Stimulated activated CD4-positive, alpha-beta T cell treated with anti-CD3 and anti-CD28 coated beads, Interleukin-4, amount 100 ng/mL, for 24 hours (primary cell): ENCODE measurements at places on chromosomes 11 and 22.

DNA sequence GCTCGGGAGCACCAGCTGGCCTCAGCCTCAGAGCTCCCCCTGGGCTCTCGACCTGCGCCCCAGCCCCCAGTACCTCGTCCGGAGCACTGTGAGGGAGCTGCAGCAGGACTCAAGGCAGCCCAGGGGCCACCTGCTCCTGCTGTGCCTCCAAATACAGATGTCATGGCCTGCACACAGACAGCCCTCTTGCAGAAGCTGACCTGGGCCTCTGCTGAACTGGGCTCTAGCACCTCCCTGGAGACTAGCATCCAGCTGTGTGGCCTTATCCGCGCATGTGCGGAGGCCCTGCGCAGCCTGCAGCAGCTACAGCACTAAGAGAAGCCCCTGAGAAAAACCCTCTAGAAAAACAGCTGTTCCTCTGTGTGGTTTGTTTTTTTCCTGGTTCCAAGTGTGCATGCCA is 918 bp upstream of the FAM89B start:
- no peak for DNase-seq

DNA sequence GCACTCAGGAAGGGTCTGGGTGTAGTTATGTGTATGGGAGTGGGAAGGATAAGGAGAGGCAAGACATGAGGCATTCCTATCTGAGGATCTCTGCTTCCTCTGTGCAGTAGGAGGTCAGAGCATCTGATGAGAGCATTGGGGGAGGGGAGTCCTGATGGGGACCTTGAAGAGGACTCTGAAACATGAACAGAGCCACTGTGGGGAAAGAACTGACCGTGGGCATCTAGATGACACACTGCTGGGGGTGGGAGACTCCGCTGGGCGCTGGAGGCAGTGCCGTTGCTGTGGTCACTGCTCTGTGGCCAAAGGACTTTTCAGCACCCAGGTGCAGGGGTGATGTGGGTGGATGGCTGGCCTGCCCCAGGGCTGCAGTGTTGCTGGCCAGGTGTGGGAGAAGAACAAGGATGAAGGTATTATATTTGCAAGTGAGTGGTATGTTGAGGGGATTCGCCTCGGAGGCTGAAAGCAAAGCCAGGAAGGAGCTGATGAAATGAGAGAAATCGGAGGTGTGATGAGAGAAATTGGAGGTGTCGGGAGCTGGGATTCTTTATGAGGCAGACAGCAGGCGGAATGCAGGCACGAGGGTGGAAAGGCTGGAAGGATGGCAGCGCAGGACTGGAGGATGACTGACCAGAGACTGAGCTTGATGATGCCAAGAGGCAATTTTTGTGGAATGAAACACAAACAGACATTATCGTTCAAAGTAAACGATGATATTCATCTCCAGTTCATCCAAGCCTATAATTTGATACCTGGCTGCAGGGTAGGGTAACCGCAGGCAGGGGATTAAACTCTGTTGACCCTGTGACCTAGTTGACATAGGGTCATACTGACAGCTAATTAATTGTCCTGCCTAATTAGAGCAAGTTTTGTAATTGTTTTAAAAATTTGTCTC is 19.4 kb upstream of the TMPRSS4 start:
- no peak for DNase-seq

GRCh38 chr22:29872989-29873388 is 10.0 kb upstream of the MTMR3 start:
- DNase-seq = no peak

DNA sequence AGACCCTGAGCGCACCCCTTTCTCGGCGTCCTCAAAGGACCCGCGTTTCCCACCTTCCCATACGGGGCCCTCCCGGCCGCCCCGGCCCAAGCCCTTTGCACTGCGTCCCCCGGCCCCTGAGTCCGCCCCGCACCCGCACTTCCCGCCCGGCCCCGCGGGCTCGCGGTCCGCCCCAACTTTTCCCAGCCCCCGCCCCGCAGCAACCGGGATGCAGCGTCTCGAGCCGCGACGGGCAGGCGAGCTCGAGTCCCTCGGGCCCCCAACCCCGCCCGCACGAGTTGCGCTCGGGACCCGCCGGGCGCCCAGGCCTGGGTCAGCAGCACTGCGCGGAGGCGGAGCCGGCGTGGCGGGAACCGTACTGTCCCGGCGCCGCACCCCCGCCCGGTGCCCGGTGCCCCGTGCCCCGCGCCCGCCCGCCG is 371 bp downstream of the SMCO4 start:
- no peak for DNase-seq

GRCh38 chr11:120714438-120714837 is 202.9 kb downstream of the GRIK4 start:
- DNase-seq = no peak

DNA sequence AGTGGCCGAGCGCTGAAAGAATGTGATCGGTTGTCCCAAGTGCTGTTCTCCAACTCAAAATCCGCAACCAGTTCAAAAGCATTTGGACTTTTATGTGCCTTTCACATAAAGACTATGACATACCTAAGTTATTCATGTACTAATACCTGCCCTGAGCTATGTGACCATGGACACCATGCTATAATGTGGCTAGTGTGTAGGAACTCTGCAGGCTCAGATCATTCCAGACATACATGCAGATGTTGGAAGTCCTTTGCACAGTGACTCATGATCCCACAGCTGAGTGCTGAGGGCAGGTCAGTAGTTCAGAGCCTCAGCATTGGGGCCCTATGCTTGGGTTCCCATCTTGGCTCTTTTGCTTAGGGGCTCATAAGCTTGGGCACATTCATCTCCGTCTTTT is 95.4 kb downstream of the IGLL1 start:
- DNase-seq = no peak

- DNase-seq = no peak
These were observed 14.6 kb downstream of the CABP7 start for GRCh38 chr22:29734406-29734805.

GRCh38 chr22:17920145-17920605 is 104.2 kb downstream of the MICAL3 start:
- DNase-seq = no peak

- peak; percentile 100 for DNase-seq
These were observed at the start of the genes ARHGAP1 and ZNF408 for GRCh38 chr11:46700241-46701077. Gene ARHGAP1, minus strand, starts transcription at chr11:46700619. Its CDS starts 4,512 bp downstream, at chr11:46696107. Gene ZNF408, plus strand, starts transcription at chr11:46701031. Its CDS starts 17 bp downstream, at chr11:46701048.

DNA sequence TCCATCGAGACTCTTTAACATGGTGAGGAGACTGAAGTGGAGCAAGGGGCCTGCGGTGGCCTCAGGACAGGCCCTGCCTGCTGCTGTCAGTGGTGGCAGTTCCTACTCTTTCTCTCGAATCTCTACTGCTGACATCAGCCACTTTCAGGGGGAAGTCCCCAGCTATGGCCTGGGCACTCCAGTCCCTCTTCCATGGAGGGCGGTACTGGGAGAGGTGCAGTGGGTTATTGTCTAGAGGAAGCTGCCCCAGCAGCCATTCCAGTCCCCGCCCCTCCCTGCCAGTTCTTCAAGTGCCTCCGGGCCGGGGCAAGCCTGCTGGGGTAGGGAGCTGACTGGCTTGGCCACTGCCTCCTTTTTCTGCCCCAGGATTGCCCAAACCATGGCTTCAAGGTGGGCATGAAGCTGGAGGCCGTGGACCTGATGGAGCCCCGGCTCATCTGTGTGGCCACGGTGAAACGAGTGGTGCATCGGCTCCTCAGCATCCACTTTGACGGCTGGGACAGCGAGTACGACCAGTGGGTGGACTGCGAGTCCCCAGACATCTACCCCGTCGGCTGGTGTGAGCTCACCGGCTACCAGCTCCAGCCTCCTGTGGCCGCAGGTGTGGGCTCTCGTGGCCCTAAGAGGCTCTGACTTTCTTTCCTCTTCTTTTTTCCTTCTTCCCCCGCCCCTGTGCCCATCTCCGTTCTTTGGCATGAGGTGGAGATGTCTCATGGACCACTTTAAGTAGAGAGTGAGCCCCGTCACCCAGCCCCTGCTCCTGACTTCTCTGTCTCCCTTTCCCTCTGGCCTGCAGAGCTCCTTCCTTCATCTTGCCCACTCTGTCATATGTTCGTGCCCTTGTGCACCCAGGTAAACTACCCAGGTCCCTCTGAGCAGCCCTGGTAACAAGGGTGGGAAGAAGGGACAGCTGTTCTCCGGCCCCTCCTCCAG is 13.7 kb downstream of the CHADL start:
- DNase-seq = no peak

- no peak for DNase-seq
These were observed 45.9 kb downstream of the ARHGAP32 start for GRCh38 chr11:129146191-129146590.

- DNase-seq = no peak
These were observed 29.2 kb downstream of the RNF169 start for GRCh38 chr11:74777877-74778276.
